ENCODE measurements at places on chromosomes 11 and 22. TPM values are rescaled to one million over a fixed set of nuclear protein-coding genes. Genes with fewer than 3 reads are reported as not detected.

Gene MLC1
- polyA plus RNA-seq: 0.15 TPM

Gene CASP5
- 0.07 TPM for polyA plus RNA-seq

Gene ZP1
- 0.65 TPM for polyA plus RNA-seq

Gene GSTT2B
- polyA plus RNA-seq: 39.7 TPM

Gene KCNQ1OT1
- polyA plus RNA-seq: 0.42 TPM

Gene TSSK2
- polyA plus RNA-seq: not detected

Gene ARSA
- 14.3 TPM for polyA plus RNA-seq

Gene OR52I1
- not detected for polyA plus RNA-seq

Gene OVCH2
- polyA plus RNA-seq: 0.47 TPM

Gene OR51I1
- polyA plus RNA-seq: not detected

Gene OR8D4
- not detected for polyA plus RNA-seq
